Lower lobe of right lung (tissue), 2 donors: ENCODE measurements at places on chromosomes 4 and X.

GRCh38 chr4:26020083-26020668 lies 106.2 kb downstream of the SMIM20 start:
- no peak for DNase-seq

DNA sequence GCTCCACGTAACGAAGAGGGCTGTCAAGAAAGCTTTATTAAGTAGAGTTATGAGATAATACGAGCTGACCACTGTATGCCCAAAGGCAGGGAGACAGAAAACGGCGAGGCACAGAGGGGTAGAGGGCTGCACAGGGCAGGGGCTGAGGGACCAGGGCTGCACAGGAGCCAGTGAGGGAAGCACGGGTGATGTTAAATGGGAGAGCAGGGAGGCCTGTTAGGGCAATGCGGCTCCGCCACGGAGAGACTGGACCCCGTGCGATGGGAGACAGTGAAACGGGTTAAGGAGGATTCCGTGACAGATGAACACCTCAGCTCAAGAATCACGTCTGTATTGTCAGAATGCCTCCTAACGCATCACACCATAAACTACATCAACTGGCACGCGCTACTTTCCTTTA lies 25.1 kb downstream of the FAT1 start:
- no peak for DNase-seq

- no peak for DNase-seq
These were observed 9.6 kb upstream of the TMA16 start for GRCh38 chr4:163484906-163485305.

DNA sequence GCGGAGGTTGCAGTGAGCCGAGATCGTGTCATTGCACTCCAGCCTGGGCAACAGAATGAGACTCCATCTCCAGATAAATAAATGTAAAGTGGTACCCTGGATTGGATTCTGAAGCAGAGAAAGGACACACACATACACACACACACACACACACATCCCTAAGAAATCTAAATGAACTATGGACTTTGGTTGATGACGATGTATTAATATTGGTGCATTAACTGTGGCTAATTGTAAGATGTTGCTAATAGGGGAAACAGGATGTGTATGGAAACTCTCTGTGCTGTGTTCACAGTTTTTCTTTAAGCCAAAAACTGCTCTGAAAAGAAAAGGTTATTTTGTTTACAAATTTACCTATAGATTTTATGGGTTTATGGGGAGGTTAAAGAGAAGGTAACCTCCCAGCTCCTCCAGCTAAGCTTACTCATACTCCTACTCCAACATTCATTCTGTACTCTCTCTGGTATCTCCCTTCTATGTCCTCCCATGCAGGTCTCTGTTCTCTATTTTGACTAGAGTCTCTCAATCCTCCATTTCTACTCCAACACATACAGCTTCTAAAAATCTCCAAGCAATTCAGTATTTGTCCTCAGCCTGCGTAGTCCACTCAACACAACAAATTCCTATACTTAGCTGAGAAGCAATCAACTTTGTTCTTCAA lies 46.5 kb upstream of the RELL1 start:
- DNase-seq = no peak

GRCh38 chr4:72496119-72496518 lies 72.9 kb downstream of the ADAMTS3 start:
- no peak for DNase-seq

DNA sequence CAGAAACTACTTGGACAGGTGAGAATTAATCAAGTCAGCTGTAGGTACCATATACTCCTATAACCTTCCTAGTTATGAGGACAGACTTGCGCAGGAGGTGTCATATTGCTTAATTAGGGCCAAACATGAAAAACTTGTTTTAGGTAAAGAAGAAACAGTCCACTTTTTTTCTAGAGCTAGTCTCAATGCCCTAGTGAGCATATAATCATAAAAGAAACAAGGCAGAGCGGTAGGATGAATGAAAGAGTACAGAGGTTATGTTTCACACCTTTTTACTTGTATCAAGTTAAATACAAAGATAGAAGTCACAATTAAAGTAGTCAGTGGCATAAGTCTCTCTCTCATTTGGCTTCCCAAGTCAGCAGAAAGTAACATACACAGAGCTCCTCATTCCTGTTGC lies 88.9 kb downstream of the RPS6KA6 start:
- DNase-seq = no peak

DNA sequence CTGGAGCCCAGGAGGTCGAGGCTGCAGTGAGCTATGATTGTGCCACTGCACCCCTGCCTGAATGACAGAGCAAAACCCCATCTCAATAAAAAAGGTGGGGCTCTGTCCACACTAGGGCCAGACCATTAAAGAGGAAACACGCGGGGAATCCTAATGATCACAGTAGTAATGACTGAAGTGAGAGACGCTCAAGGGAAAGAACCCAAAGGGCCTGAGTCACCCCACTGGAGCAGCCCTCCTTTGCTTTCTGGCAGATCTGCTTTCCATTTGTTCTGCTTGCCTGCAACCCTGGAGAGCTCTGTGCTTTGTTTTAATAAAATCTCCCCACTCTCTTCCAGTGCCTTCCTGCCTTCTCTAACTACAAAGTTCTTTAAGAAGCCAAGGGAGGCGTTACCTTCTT lies 5.0 kb downstream of the TFDP3 start:
- DNase-seq = no peak

DNA sequence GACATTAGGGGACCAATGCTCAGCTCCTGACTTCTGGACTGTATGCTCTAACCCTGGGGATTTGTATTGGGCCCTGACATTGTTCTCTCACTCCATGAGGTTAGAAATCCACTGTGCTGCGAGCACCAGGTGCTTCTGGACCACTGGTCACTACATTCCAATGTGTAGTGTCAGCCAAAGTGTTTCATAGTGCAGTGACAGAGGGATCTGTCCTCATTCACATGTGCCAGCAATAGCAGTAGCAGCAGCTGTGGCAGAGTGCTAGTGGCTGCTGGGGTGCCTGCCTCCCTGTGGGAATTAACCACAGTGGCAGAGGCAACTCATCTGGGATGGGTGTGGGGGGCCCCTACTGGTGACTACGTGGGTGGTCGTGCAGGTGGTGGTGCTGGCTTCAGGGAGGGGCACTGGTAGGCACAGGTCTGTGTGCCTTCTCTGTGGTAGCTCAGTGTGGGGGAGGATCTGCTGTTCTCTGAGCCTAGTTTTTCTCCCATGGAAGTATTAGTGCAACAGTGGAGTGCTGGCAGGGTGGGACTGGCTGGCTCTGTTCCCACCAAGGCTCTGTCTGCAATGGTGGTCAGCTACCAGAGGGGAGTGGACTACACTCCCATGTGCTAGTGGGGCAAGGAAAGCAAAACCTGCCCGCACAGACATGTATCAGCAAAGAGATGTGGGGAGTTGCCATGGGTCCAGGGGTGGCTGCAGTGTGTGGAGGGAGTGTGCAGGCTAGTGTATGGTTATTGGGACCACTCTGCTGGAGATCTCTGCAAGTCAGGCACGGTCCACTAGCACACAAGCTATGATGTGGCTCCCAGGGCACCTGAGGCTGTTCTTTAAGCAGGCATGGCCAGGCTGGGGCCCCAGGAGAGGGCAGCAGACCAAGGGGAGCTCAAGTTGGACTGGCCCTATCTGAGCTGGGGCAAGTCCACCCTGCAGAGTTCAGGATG lies 78.5 kb downstream of the SCLT1 start:
- DNase-seq = no peak

GRCh38 chr4:35963974-35964515 lies 280.3 kb downstream of the ARAP2 start:
- no peak for DNase-seq

DNA sequence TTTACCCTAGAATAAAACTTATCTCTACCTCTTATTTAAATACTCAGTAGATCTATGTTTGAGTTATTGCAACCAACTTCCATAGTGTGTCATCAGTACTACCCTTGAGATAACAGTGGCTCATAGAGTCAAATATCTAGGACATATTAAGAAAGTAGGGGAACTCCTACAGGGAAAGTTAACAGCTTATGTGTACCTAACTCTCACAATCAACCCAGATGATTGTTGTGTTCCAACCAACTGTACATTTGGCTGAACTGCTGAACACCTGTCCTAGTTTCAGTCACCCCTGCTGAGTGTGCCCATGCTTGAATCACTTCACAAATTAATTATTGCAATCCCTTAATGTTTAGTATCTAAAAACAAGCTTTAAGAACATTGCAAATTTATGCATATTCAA lies 244.2 kb upstream of the GRID2 start:
- DNase-seq = no peak

- no peak for DNase-seq
These were observed 61.5 kb upstream of the HHIP start for GRCh38 chr4:144584428-144584827.

- DNase-seq = no peak
These were observed 21.4 kb upstream of the AFAP1 start for GRCh38 chr4:7960790-7961655.

- no peak for DNase-seq
These were observed 17.7 kb downstream of the MID1 start for GRCh38 chrX:10602646-10603045.
